ENCODE measurements at places on chromosomes 2 and 18.

DNA sequence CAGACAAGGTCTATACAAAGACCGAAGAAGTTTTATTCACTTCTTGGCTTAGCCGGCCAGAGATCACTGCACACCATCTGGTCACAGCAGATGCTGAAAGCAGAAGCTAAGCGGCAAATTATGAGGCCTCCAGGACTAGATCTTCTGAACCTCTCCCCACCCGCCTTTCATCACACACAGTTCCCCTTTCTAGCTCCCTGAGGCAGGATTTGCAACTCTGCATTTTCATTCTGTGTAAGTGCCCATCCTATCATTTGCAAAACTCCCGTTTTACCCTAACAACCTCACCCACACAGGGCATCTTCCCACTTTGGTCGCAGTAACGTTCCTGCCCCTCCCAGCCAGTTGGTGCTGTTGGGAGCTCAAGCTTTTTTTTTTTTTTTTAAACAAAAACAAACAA is 3.1 kb upstream of the MOB1A start:
- no peak for DNase-seq

GRCh38 chr2:160220545-160221009 is 20.5 kb upstream of the ITGB6 start:
- no peak for DNase-seq

- no peak for DNase-seq
Measured at GRCh38 chr2:144133936-144134665, 385.8 kb downstream of the ZEB2 start.

DNA sequence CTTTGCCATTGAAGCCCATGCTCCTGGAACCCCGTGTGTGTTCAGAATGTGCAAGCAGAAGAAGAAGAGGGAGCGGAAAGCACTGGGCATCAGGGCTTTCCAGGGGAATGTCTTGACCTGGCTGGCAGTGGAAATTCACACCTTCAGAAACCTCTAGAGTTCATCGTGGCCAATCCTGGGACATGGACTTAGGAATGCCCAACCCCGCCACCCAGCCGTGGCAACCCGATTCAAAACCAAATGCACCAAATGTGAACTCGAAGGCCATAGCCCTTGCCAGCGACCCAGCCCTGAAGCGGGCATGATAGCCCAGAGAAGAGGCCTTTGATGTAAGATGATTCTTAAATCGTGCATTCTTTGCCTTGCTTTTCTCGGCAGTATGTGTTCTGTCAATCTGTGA is 69.4 kb downstream of the ADI1 start:
- no peak for DNase-seq

GRCh38 chr2:16581241-16581640 is 84.4 kb downstream of the CYRIA start:
- DNase-seq: no peak

GRCh38 chr18:24060644-24061043 is 46.1 kb downstream of the TTC39C start:
- no peak for DNase-seq

DNA sequence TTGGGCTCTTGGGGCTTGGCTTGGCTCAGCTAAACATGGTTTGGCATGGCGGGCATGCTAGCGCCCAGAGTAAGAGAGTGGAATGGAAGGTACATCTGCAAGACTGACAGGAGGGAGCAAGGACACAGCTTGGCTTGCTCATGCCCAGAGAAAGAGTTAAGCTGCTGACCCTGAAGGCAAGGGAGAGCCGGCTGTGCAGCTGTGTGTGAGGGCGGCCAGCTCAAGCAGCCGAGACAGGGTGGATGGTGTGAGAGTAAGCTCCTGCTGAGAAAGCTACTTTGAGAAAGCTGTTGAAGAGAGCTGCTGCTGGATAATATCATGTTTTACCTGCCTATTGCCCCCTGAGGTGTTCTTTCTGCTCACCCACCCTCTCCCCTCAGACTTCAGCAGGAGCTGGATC is 135.6 kb downstream of the CCBE1 start:
- DNase-seq: no peak

DNA sequence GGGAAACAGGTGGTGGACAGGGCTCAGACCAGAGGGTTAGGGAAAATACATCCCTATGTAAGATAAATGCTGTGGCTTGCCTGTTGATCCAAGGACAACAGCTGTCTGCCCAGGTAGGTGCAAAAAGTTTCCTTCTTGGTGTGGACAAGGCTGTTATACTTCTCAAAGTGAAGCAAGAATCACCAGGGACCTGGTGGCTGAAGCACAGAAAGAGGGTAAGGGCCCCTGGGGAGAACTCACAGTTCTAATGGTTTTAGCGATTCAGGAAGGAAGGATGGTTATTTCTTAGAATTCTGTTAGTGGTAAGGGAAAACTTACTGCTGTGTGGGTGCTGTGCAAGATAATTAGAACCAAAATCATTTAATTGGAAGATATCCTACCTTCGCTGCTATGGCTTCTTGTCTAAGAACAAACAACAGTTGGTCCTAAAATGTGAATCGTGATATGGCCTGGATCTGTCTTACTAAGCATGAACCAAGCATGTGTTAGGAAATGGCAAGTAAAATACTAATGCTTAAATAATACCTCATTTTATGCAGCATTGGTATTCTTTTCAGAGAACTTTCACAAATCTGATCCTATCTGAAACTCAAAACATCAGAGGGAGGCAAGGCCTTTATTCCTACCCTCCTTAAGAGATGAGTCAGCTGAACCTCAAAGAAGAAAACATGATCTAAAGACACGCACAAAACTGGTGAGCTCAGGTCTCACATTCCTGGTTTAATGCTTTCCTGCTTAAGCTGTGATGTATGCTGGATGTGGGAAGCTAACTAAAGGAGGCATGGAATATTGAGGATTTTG is 159.2 kb upstream of the THUMPD2 start:
- no peak for DNase-seq

DNA sequence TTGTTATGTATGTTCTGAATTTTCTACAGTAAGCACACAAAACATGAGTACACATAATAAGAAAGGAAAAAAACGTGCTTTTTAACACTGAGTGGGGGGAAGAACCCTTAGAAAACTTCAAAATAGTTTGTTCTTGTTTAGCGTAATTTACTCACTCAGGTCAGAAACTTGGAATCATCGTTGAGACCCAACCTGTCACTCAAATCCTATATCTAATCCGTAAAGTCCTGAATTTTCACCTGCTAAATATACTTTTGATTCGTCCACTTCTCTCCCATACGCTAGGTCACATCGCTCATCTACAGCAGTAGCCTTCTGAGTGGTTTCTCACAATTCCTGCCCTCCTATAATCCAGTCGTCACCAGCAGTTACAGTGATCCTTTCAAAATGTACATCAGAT is 767 bp downstream of the TPRKB start:
- no peak for DNase-seq

- DNase-seq: no peak
Measured at GRCh38 chr2:75528221-75528977, 32.3 kb downstream of the EVA1A start.

- DNase-seq: no peak
Measured at GRCh38 chr2:239723486-239724193, 301.5 kb downstream of the NDUFA10 start.

DNA sequence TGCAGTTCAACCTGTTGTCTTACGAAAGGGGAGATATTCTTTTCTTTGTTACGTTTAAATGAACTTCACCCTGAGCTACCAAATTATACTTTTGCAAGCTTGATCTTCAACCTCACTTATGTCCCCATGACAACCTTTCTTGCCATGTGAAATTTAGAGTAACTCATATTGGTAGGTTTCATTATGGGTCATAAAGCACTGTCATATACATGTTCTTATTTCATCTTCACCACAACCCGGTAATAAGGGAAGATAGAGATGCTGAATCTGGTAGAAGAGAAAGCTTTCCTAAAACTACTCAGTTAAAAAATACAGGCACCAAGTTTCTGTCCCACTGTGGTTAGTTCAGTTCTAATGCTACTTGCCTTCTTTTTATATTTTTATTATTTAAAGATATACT is 208.5 kb upstream of the NRP2 start:
- no peak for DNase-seq

DNA sequence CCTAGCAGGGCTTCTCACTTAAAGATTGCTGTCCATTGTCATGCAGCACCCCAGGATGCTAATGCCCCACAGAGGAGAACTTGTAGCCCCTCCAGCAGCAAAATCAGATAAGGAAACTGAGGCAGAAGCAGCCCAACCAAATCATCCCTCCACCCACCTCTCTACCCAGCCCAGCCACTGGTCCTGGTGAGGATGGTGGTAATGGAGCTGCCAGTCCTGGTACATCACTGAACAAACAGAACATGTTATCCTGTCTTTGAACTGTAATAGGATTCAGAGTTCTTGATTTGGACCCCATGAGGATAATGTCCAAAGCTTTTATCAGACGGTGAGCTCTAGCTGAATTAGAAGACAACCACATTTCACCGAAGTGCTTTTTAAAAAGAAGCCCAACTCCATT is 113.2 kb downstream of the MRO start:
- DNase-seq: no peak

DNA sequence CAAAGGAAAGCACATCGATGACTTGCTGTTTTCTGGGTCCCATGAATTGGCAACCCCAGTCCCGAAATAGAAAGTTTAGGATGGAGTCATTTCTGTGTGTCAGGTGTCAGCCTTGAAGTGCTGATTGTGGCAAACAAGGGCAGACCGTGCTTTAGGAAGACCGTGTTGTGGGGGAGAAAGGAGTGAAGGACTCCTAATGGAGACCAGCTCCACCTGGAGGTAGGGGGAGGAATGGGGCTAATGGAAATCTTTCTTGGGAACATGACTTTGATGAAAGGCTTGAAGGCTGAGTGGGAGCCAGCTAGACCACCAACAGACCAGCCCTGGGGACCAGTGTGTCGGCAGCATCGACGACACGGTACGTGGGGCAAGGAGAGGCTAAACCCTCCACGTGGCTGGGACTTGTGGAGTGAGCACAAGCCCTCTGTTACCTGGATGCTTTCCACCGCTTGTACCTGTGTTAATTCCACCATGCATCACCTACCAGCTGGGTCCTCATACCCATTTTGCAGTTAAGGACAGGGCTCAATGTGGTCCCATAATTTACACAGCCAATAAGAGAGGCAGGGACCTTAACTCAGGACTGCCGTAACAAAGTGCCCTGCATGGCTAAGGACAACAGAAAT is 104.2 kb downstream of the SH3BP4 start:
- no peak for DNase-seq

DNA sequence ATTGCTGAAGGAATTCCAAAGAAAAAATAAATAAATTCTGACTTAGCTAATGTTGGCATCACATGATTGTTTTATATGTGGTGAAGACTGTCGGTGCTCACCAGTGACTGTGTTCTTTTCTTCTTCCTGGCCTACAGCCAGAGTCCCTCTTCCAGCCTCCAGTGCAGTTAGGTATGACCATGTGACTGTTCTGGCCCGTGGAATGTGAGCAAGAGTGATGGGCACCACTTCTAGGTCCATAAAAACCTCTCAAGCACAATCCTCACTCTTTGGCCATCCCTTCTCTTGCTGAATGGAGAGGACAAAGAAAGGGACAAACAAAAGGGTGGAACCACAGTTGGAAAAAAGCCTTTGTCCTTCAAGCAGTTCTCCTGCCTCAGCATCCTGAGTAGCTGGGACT is 39.0 kb upstream of the BMPR2 start:
- DNase-seq: no peak

- DNase-seq: no peak
Measured at GRCh38 chr2:73614997-73615396, 27.2 kb downstream of the NAT8 start.

DNA sequence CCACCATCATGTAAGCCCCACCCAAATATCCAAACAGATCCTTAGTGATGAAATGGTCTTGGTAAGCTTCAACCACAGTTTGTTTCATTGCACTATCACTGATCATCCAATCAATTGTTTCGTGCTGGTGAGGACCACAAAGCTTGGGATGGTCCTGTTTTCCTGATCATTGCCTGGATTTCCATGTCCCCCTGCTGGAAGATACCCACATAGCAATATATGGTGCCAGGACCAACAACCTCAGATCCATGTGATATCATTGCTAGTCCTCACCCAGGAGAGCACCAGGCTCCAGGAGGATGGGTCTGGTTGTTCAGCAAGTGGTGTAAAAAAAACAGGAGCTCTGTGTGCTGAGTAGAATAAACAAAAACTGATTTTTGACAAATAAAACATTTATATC is 206.5 kb upstream of the SH3BP4 start:
- no peak for DNase-seq

DNA sequence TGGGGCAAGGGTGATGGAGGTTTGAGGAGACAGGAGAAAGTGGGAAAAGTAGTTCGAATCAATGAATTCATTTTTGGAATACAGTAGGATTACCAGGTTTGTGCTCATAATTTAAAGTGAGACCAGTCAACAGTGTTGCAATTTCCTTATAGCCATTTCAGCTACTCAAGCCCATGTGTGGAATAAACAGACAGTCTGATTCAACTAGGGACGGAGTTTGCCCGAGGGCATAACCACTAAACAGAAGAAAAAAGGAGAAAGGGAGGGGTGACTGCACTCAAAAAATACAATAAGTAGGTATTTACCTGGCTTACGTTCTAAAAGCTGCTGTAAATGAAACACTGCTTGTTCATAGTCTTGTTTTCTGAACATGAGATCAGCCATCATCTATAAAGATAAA is 55.2 kb downstream of the TTC21B start:
- DNase-seq: no peak

GRCh38 chr18:55419132-55419946 is 168.7 kb downstream of the TCF4 start:
- DNase-seq: no peak

- DNase-seq: no peak
Measured at GRCh38 chr2:10876394-10876793, 35.3 kb upstream of the KCNF1 start.

GRCh38 chr2:134218930-134219658 is 34.8 kb upstream of the MGAT5 start:
- DNase-seq: peak; percentile 26

- DNase-seq: no peak
Measured at GRCh38 chr2:165239230-165239629, at the start of gene SCN2A. SCN2A (plus strand) TSS chr2:165239414; CDS start chr2:165295824, 56,410 bp downstream.

- DNase-seq: no peak
Measured at GRCh38 chr18:35512761-35513160, 15.0 kb upstream of the INO80C start.

DNA sequence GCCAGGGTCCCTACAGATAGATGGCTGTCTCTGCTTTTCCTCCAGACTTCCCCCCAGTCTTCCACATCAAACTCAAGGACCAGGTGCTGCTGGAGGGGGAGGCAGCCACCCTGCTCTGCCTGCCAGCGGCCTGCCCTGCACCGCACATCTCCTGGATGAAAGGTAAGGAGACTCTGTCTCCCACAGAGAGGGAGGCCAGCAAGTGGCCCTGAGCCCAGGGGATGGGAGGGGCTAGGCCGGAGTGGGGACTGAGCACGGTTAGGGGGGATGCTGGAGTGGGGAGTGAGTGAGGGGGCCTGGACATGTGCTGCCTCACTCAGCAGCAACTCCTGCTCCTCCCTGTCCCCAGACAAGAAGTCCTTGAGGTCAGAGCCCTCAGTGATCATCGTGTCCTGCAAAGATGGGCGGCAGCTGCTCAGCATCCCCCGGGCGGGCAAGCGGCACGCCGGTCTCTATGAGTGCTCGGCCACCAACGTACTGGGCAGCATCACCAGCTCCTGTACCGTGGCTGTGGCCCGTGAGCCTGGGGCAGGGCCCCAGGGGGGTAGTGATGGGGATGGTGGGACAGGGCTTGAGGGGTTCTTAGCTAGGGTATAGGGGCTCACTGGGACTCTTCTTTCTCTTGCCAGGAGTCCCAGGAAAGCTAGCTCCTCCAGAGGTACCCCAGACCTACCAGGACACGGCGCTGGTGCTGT is 10.4 kb upstream of the GMPPA start:
- DNase-seq: no peak
